ENCODE measurements at places on chromosomes 1 and 21.

- no peak for DNase-seq
Measured at GRCh38 chr1:53182111-53182593, 14.5 kb upstream of the CPT2 start.

- no peak for DNase-seq
Measured at GRCh38 chr1:164320790-164321731, 237.9 kb upstream of the PBX1 start.

- DNase-seq = no peak
Measured at GRCh38 chr1:209199822-209200221, 383.7 kb upstream of the CAMK1G start.

DNA sequence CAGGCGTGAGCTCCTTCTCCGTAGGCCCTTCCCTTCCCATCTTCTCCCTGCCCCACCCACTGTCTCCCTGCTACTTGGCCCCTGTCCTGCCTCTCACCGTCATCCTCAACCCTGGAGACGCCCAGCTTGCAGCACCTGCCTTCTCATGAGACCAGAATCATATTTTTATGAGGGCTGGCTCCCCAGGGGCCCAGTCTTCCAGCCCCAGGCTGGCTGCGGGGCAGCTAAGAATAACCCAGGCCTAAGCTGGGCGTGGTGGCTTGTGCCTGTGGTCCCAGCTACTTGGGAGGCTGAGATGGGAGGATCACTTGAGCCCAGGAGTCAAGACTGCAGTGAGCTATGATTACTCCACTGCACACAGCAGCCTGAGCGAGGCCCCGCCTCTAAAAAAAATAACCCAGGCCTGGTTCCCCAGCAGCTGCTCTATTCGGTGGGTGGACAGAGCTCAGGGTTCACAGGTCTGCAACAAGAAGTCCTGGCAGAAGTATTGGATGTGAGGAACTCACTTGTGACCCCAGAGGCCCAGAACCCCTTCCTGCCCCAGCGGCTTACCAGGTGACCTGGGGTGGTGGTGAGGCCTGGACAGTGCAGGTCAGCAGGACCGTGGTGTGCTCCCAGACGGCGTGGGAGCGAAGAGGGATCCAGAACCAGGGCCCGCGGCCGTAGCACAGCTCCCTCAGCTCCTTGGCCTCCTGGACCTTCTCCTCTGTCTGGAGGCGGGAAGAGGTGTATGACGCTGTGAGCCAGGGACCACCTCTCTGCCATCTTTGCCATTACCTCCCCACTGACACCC, 6.4 kb downstream of the MYOM3 start:
- DNase-seq = no peak

DNA sequence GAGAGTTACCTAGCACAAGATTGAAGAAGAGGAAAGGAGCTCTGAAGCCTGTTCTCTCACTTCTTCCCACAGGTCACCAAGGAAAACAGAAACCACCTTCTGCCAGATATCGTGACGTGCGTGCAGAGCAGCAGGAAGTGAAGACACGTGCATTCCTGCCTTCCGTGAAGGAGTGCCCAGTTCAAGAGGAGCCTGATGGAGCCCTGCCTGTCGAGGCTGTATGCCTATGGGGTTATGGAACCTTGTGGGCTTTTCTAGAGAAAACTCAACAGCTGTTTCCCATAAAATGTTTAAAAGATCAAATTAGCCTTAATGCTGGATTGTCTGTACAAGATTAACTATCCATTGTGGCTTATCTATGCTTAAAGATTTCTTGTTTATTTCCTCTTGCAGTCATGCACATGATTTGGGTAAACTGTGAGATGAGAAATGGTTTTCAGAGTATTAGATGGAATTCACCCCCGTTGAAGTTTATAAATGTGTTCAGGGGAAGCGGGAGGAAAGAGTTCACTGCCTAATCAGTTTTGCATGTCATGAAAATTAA, 27.8 kb downstream of the NTPCR start:
- no peak for DNase-seq

DNA sequence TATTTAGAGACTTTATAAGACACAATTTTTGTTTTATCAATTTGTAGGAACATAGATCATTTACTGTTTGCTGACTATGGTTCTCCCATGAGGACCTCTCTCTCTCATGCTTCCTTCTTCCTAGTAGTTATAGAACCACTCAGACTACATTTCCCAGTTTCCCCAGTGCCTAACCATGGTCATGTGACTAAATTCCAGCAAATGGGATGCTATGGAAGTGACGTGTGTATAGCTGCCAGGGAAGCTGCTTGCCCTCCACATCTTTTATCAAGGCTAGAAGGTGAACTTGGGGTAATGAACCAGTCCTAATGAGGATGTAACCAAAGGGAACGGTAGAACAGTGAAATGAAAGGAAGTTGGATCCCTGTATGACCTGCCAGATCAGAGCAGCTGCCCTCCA, 184.0 kb downstream of the MIS18A start:
- DNase-seq = no peak

DNA sequence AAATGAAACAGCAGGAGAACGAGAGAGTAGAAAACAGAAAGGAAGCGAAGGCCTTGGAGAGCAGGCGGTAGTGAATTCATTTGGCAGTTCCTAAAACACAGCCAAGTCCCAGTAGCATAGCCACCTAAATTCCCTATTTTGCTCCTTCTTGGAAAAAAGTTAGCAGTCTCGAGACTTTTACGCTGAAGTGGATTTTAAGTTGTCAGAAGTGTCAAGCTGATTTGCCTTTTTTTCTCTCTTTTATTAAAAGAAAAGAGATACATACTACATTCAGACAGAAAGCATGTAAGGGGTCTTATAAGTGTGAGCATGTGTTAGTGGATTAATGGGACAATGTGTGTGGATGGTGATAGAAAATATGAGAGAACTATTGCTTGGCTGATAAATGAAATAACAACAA, 19.2 kb downstream of the NFIA start:
- DNase-seq = no peak

DNA sequence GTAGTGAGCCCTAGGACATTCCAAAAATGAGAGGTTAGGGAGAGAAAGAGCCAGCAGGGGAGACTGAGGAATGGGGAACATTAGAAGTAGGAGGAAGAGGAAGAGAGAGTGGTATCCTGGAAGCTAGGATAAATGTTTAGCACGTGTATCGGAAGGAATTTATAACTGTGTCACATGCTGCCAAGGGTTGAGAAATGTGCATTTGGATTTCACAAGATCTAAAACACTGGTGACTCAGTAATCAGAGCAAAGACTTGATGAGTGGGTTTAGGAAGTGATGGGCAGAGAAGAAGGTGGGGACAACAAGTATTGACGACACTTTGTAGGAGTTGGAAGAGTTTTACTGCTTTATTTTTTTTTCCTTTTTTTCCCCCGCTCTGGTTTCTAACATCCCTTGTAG, 193.9 kb downstream of the FMN2 start:
- no peak for DNase-seq

DNA sequence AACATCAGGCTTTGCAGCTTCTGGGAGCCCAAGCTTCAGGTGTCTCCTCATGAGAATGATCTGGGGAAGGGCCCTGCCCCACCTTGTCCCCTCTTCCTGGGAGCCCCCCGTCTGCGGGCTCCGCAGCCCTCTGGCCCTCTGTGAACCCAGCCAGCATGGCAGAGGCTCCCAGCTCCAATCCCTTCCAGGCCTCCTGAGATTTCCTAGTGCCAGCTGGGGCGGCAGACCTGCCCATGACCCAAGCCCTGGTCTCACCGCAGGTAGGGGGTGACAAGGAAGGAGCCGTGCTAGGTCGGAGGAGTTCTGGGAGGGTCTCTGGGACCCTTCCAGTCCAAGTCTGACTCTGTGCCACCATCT, 7.7 kb downstream of the PLEKHG5 start:
- no peak for DNase-seq

DNA sequence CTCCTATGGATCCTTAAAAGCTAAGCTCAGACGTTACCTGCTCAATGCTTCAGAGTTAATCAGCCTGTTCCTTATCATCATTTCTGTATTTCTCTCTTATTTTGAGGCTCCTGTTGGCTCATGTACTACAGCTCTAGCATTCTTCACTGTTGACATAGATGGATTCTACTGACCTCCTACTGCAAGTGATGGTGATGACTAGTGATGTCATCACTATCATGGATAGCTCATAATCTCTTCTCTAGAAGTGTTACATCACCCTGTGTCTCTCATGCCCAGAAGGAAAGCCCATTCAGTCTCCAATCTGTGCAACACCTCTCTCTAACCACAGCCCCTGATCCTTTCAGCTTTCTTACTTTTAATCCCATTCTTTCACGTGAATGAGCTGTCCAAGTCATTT, 168.2 kb upstream of the DPT start:
- DNase-seq = no peak

DNA sequence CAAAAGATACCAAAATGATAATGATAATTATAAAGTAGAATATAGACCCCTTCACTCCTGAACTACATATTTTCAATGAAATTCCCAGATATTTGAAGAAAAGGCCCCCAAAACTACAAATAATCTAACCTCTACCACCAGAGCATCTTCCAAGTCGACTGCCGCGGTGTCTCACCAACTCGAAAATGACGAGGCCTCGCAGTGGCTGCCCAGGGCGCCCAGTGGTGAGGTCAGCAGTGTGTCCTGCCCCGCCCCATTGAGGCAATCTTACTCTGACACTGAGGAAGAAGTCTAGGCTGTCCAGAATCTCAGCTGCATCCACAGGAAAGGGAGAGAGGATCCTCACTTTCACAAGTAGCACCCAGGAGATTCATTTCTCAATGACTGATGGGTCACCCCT, 5.2 kb downstream of the DUSP10 start:
- DNase-seq = no peak

- no peak for DNase-seq
Measured at GRCh38 chr1:11456965-11457364, 22.0 kb upstream of the DISP3 start.

DNA sequence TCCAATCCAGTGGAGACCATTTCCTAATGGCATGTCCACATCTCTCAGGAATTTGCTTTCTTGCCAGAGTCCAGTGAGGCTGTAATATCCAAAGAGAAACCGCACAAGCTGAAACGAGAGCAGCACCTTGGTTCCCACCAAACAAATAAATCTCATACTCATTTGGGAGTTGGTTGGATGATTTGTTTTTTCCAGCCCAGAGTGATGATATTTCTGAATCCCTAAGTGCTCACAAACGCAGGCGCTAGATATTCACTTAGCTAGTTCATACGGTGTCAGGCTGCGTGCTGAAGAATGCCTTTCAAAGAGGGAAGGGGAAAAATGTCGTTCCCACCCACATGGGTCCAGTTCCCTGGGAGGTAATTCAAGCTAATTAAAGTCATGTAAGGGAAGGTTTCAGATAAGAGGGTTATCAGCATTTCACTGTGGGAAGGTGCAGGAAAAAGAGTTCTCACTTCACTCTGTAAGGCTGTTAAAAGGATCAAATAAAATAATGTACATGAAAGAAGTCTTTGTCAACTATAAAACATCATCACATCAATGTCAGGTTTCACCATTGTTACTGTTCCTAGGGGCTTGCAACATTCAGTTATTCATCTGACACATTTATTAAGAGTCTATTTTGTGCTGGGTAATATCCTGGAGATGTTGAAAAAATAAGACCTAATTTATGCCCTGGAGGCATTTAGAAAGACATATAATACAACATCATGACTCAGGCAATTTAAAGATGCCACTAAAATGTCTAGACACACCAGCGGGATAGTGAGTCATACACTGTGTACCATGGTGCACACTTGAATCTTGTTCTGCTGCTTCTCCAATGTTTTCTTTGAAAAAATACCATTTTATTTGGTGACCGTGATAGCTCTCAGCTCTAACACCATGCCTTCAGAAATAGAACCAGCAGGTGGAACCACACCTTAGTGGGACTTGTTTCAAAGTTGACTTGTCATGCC, 19.3 kb downstream of the DPT start:
- no peak for DNase-seq

- no peak for DNase-seq
Measured at GRCh38 chr1:200217703-200218102, 190.2 kb downstream of the NR5A2 start.

GRCh38 chr1:24572301-24572700, 16.4 kb downstream of the NCMAP start:
- DNase-seq = no peak

GRCh38 chr21:42346866-42347600, 3.8 kb downstream of the TFF2 start:
- DNase-seq = no peak

- DNase-seq = peak; percentile 73
Measured at GRCh38 chr1:44848456-44849181, 5.6 kb upstream of the PTCH2 start.

- no peak for DNase-seq
Measured at GRCh38 chr1:70372426-70372825, 17.9 kb upstream of the ANKRD13C start.

- DNase-seq = no peak
Measured at GRCh38 chr1:211133836-211134669, at the start of gene KCNH1. Gene KCNH1 (minus strand): TSS chr1:211134148. CDS start chr1:211133945, 203 bp downstream.

DNA sequence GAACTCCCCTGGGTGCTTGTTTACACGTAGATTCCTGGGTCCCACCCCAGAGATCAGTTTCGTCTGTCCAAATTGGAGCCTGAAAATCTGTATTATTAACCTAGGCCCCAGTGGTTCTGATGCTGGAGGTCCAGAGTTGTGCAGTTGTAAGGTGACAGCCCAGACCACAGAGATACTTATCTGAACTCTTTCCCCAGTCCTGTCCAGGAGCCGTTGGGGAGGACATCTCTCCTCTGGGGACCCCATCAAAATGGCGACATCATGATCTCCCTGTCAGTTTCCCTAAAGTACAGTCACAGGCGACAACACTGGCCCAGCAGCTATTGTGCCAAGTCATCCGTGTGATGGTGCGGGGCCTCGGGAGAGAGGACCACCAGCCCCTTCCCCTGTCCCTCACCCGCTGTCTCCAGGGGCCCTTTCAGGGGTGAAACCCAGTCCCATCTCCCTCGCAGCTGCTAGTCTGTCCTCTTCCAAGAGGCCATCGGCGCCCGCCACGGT, 749 bp upstream of the EFHD2 start:
- DNase-seq = no peak

DNA sequence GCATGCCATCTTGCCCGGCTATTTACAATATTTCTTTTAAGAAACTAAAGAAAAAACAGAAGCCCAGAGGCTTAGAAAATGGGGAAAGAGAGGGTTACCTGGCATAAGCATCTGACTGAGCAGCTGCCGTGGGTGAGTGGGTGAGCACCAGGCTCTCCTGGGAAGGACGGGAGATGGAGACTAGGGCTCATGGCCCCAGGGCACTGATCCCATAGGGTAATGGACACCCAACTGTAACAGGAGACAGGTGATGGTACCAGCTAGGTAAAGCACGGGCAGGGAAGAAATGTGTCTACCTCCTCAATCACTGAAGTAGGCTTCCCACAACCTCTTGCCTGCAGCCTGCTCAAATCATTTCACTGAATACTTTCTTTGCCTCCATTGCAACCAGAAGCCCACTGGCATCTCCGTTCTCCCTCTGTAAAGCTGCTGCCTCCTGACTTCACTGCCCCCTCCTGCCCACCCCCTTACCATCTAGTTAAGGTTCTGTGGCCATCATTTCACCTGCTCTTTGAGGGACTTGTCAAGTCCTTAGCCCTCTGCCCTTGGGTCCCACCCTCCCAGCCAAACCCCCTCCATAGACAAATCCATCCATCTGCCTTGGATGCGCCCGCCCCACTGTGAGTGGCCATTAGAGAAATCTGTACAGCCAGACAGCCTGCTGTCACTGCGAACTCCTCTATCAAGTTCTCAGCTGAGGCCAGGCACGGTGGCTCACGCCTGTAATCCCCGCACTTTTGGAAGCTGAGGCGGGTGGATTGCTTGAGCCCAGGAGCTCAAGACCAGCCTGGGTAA, 6.2 kb downstream of the TMEM125 start:
- peak; percentile 72 for DNase-seq

- no peak for DNase-seq
Measured at GRCh38 chr1:245332085-245332484, 177.3 kb downstream of the KIF26B start.

GRCh38 chr21:34812504-34813265, 143.9 kb downstream of the CLIC6 start:
- DNase-seq = no peak

GRCh38 chr1:91835087-91835521, 50.8 kb downstream of the TGFBR3 start:
- DNase-seq = no peak

Data from mesenteric fat pad (tissue), 1 donor.